Stimulated activated CD8-positive, alpha-beta memory T cell treated with anti-CD3 and anti-CD28 coated beads, Interleukin-2, amount 100 ng/mL, for 1 hour (primary cell): ENCODE measurements at places on chromosomes 2 and 18.

DNA sequence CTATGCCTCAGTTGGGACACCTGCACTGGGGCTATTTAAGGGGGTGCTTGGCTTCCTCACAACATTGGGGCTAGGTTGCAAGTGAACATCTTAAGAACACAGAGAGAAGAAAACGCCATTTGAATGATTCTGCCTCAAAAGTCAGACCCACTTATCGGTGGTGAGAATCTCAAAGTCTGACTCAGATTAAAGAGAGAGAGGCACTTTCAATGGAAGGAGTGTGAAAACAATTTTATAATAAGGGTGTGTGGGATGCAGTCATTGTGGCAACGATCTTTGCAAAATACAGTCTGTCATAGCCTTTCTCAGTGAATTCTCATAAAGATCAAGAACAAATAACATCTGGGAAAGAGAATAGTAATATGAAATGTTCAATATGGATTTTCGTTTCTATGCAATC is 41.8 kb downstream of the CCDC102B start:
- DNase-seq = no peak

DNA sequence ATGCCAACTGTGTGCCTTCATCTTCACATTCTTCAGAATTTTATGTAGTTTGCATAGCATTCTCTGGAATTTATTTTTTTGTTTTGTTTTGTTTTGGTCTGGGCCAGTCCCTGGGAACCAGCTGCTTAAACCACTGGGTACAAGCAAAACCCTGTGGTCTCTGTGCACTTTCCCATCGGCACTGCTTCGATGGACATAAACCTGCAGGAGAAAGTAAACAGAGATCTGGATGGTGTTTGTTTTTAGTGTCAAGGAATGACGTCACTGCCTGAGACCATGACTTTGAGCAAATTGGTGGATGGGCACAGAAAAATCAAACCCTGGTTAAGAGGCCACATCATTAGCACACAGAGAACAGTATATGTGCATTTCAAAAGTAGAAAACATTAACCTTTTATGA is 64.7 kb upstream of the RASGRP3 start:
- no peak for DNase-seq

DNA sequence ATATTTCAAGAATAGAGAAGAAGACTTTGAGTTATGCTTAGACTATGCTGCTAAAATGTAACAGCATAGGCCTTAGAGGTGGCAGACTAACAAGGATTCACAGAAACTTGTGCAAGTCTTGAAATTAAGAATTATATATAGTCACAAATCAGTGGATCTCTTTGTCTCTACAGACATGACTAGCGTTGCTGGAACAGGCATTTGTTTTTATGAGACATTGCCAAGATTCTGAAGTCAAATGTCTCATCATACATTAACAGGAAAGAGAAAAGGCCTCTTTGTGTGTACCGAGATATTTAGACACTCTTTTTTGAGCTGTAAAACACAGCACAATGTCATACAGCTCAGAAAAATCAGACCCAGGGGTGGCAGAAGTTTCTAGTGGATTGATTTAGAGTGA is 207.1 kb downstream of the TMX3 start:
- no peak for DNase-seq

DNA sequence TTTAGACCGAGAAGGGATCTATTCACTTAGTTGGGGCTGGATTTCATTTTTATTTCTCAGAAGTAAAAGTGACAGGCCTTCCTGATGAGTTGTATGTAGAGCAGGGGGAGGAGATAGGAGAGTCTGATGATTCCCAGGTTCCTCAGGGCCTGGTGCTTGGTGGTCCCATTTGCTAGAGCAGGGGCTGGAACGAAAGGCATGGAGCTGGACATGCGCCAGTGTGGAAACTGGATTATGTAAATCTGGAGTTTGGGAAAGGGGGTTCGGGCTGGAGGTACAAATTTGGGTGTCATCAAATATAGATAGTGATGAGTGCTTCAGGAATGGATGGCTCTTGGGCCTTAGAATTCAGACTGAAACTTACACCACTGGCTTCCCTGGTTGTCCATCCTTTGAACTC is 27.5 kb downstream of the GNLY start:
- no peak for DNase-seq

DNA sequence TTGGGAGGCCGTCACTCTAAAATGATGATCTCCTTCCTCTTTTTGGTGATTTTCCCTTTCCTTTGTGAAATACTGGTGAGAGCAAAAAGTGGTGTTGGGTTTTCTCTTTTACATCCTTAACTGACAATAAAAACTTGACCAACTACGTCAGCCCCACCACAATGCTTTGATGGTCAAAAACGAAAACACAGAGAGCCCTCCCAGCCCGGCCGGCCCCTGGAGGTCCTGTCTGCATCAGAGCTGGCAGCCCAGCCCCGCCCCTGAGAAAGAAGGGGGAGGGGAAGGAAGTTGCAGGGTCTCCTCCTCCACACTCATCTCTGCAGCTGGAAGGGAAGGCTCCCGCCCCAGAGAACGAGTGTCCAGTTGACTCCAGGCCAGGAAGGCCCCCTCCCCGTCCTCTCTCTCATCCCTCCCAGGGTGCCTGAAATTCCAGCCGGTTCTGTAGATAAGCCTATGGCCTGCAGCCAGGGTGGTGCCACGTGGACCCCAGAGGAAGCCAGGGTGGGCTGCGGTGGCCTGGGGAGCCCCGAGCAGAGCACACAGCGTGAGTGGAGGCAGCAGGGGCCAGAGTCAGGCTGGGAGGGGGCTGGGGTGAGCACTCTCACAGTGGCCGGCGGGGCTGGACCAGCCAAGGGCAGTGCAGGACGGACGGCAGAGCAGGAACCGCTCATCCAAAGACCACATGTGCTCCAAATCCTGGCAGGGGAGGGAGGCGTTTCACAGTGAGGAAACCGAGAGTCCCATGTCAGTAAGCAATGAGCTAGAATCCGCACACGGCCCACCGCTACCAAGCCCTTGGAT is 19.8 kb downstream of the BIN1 start:
- DNase-seq = no peak
